Fibroblast of skin of right quadriceps (primary cell): ENCODE measurements at places on chromosomes 6 and 20.

GRCh38 chr6:12935637-12936036 is 219.1 kb downstream of the PHACTR1 start:
- DNase-seq: no peak

GRCh38 chr6:143581835-143582480 is 70.4 kb upstream of the FUCA2 start:
- DNase-seq: peak; percentile 12

- no peak for DNase-seq
These were observed 19.4 kb downstream of the TPX2 start for GRCh38 chr20:31758521-31758920.

GRCh38 chr6:44530209-44530909 is 142.9 kb downstream of the CDC5L start:
- DNase-seq: no peak

DNA sequence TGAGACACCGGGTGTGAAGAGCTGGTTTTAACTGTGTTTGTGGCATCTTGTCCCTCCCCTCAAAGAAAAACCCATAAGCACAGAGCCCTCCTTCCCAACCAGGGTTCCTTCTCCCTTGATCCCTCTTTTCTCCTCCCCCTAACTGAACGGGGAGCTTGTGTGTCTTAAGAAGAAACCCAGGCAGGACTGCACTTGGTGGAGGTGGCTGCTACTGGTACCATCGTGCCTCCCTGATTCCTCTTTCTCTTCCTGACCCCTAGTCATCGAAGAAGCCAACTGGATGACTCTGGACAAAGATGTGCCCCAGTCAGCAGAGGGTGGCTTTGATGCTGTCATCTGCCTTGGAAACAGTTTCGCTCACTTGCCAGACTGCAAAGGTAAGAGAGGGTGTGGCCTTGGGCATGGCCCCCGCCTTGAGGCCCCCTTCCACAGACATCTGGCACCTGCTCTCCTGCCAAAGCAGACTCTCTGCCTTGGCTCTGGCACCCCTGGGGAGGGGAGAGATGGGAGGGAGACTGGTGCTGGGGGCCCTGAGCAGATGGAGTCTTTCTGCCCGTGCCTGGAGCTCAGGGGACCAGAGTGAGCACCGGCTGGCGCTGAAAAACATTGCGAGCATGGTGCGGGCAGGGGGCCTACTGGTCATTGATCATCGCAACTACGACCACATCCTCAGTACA is 2.1 kb downstream of the GNMT start:
- DNase-seq: no peak

GRCh38 chr20:5143851-5144250 is 17.0 kb downstream of the CDS2 start:
- DNase-seq: no peak

- no peak for DNase-seq
These were observed 17.8 kb upstream of the HMGN4 start for GRCh38 chr6:26520237-26520849.

DNA sequence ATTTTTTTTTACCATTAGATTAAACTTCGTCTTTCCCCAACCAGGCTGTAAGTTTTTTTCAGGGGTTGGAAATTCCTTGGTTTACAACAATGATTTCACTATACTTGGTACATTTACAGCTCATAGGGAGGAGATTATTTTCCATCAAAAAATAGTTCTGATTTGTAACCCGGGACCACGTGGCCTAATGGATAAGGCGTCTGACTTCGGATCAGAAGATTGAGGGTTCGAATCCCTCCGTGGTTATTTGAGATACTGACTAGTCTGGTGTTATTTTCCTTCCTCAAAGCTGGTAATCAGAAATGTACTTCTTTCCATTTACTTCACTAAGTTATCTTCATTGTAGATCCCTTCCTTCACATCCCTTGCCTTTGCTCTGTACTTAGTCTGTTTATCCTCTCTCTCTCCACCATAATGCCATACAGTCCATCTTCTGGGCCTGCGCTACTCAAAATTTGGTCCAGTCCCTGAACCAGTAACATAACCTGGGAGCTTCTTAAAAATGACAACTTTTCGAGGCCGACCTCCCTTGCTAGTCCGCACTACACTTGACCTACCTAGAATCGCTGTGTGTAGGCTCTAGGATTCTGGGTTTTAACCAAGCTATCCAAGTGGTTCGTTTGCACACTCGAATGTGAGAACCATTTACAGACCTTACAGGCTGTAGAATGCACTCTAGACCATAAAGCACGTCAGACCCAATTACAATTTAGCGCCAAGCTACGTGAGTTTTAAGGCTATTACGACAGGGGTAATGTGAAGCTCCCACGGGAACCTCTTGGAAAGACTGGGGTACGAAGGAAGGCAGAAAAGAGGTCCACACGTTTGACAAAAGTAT is 42.1 kb upstream of the BTN3A2 start:
- peak; percentile 95 for DNase-seq

- DNase-seq: no peak
These were observed 371.1 kb upstream of the POU3F2 start for GRCh38 chr6:98463038-98464000.

DNA sequence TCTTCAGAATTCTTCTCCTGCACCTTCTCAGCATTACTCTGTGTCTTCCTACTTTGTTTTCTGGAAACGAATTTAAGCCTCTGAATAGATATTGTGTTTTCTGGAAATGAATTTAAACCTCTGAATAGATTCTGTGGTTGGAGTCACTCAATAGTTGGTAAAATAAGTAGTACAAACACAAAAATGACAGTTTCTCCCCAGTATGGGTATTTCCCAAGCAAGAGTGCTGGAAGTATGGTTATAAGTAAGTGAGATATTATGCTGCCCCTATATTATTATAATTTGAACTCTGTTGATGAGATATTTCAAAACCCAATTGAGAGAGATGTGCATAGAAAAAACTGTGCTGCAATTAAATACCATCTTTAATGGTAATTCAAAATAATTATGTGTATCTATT is 94.9 kb downstream of the TINAG start:
- no peak for DNase-seq
